Right renal pelvis (tissue), 4 donors: ENCODE measurements at places on chromosomes 3 and 15. TPM values are rescaled to one million over a fixed set of nuclear protein-coding genes. Genes with fewer than 3 reads are reported as not detected.

DNA sequence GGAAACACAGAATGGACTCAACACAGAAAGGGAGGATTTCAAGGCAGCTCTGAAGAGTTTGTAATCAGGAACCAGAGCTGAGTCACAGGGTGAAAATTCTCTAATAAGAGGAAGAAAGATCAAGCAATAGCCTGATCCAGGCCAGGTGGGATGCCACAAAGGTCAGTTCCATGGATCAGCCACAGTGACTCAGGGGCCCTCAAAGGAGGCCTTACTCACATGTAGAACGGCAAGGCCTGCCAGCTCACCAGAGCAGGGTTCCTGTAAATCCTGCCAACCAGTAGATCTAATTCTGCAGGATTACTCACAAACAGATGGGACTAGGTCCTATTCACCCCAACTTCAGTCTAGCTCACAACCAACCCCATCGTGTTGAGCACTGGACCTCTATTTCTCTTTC is 78.3 kb upstream of the PPP2R3A start:
- DNase-seq, result no peak

- peak; percentile 65 for DNase-seq
Observed at GRCh38 chr3:39383045-39383880, at the start of gene SLC25A38. Gene SLC25A38, plus strand, starts transcription at chr3:39383370. Its CDS starts 355 bp downstream, at chr3:39383725.

GRCh38 chr3:82558081-82558480 is 796.6 kb upstream of the GBE1 start:
- no peak for DNase-seq

DNA sequence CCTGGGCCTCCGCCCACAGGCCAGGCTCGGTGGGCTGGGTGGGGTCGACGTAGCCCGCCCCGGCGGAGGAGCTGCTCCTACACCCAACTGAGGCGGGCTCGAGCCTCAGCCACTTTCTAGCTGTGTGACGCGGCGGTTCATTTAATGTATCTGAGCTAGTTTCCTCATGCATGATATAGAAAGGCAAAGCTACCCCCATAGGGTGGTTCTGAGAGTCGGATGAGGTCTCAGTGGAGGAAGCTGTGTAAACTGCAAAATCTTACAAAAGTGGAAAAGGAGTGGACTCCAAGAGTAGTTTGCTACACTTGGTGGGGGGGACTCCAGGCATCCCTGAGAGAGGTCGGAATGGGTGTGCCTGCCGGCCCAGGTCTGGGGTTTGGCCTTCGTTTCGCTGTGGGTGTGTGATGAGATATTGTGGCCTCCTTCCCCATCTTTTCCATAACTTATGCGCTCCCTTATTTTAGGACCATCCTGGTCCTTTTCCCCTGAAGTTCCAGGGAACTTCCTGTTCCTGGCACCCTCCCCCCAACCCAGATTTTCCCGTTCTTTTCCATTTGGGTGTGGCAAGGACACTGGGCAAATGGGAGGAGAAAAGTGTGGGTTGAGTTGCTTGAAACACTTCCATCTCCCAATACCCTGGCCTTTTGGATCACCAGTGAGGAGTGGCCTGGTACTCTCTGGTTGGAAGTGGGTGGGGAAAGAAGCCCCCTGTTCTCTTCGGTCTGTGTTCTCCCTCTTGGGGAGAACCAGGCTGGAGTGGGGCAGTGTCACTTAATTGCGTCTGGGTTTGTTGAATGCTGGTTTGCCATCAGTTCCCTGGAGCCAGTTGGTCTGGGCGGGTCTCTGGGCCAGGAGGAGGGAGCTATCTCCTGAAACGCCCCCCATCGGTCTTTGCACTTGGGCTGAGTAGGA is 1.1 kb downstream of the PDIA5 start:
- no peak for DNase-seq

DNA sequence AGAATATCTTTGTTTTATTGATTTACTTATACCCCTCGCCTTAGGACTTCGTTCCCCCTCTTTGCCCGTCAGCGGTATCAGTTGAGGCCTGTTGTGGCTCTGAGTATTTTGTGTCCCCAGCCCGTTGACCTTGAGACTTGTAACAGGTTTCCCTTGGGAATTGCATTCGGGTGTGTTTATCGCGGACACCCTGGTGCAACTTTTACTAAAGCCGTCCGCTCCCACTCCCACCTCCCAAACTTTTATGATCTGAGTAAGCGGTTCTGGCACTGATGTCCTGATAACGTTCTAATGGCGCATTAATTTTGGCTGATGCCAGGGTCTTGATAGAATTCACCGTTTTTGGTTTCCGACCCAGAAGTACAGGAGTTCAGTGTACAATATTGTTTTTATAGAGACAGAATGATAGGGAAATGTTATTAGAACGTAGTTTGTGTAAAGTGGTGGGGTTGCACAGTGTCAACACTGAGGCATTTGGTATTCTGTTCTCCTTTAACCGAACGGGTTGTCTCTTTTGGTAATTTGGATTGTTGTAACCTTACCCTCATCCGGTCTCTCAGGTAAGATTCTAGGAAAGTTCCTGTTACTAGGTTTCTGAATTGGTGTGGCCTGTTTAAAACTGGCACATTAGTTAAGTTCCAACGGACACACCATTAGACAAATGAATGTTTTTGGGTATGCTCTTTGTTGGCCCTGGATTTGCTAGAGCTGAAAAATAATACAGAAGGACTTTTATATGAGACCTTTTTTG is 47.8 kb downstream of the OIP5 start:
- no peak for DNase-seq

GRCh38 chr3:30285188-30286006 is 321.0 kb upstream of the TGFBR2 start:
- DNase-seq, result no peak

Gene KLHL40
- 0.03 TPM for polyA plus RNA-seq

Gene APOD
- polyA plus RNA-seq, result 13.7 TPM

Gene MYL3
- polyA plus RNA-seq, result 29.0 TPM

Gene POLG
- 56.6 TPM for polyA plus RNA-seq

Gene FETUB
- polyA plus RNA-seq, result not detected
